ENCODE measurements at places on chromosomes 6 and 20. TPM values are rescaled to one million over a fixed set of nuclear protein-coding genes. Genes with fewer than 3 reads are reported as not detected.

GRCh38 chr6:150492507-150492906, 107.2 kb upstream of the PLEKHG1 start:
- peaks cover 34% of the 10 kb centered on the region for H3K4me1 ChIP-seq
- H3K27ac ChIP-seq, result peak overlapping the region; percentile 68
- H3K36me3 ChIP-seq, result no peaks in the 10 kb centered on the region
- no peaks in the 10 kb centered on the region for H3K27me3 ChIP-seq

DNA sequence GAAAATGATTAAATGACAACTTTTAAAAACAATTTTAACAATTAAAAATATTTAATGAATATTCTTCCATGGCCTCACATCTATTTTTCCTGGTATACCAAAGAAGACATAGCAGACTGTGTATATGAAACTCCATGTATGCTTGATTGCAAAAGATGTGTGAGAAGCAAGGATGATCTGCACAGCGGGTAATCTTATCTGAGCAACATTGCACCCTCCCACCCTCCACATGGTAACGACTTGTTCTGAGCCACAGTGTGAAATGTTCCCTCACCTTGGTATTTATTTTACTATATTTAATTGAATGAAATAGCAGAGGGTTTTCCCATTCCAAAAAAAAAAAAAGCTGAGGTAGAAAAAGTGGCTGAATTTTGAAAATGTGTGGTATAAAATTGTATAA, 204.4 kb downstream of the SYNE1 start:
- H3K4me1 ChIP-seq, result no peaks in the 10 kb centered on the region
- DNase-seq, result no peak
- no peaks in the 10 kb centered on the region for H3K27me3 ChIP-seq
- H3K36me3 ChIP-seq, result no peaks in the 10 kb centered on the region
- H3K27ac ChIP-seq, result no peak overlapping the region
- no peak overlapping the region for H3K4me3 ChIP-seq

DNA sequence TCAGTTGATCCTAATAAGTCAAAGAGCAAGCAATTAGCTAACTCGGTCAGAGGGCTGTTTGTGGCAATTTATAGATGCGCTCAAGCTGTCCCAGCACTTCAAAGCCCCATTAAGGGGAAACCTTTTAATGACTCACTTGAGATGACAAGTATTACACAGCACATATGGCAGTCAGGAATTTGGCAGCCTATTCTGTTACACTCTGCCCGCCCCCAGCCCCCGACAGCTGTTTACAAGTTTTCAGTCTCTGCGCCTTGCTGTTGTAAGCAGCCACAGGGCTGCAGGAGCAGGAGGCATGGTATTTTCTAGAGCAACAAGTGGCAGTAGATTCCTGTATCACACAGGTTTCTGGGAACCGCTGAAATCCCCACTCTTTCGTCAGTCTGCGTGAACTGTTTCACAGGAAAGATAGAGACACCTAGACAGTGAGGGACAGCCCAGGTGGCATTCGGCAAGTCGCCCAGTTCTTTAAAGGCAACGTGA, 263.0 kb downstream of the FOXC1 start:
- H3K27me3 ChIP-seq, result no peaks in the 10 kb centered on the region
- H3K4me3 ChIP-seq, result no peak overlapping the region
- H3K4me1 ChIP-seq, result no peaks in the 10 kb centered on the region
- no peak overlapping the region for H3K27ac ChIP-seq
- H3K36me3 ChIP-seq, result no peaks in the 10 kb centered on the region
- no peak for DNase-seq

DNA sequence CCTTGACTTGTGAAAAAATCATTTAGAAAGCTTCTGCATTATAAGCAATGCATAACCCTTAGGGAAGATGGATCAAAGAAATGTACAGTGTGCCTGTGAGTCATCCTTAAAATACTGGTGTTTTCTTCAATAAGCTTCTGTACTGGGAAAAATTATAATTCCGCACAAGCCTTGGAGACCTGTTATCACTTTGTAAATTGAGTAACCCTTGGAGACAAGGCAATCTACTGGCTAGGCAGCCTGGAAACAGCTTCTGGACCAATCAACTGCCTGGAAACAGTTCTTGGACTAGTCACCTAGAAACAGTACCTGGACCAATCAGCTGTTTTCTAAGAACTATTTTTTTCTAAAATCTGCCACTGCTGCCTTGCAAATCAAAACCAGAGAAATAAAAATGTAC, 25.8 kb upstream of the RNGTT start:
- peaks cover 2% of the 10 kb centered on the region for H3K4me1 ChIP-seq
- H3K27ac ChIP-seq, result no peak overlapping the region
- no peak overlapping the region for H3K4me3 ChIP-seq
- no peaks in the 10 kb centered on the region for H3K36me3 ChIP-seq
- DNase-seq, result no peak

DNA sequence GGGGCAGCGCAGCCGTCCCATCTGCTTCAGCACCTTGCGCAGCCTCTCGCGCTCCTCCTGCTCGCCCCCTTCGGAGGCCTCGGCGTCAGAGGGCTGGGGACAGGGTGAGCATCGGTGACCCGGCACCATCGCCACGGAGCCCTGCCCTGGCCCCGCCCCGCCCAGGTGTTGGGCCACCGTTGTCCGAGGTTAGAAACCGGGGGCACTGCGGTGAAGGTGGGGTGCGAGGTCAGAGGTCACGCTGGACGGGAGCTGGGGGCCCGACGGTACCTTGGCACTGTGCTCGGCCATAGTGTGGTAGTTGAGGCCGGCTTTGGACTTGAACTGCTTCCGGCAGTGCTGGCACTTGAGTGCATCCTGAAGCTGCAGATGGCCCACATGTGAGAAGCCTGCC, 6.4 kb downstream of the ZNF512B start:
- no peak overlapping the region for H3K4me3 ChIP-seq
- H3K36me3 ChIP-seq, result peaks cover 35% of the 10 kb centered on the region
- DNase-seq, result no peak
- no peaks in the 10 kb centered on the region for H3K27me3 ChIP-seq
- H3K4me1 ChIP-seq, result no peaks in the 10 kb centered on the region

DNA sequence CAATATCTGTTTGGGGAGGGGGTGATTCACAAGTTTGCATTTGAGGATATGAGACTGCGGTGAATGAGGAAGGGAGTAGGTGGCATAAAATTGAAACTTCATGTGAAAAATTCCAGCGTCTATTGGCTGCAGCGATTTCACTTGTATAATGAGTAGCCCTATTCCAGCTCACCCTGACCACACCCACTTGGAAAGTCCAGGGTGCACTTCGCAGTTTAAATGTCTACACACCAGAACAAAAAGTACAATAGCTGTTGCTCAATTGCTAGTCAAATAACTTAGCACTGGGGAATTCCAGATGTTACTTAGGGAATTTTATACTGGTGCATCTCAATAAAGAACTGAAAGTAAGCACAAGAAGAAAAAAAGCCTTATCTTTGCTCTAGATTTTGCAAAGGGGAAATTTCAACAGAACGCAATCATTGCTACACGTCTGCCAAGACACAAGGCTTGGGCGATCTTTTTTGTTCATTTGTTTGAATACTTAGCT, 6.3 kb downstream of the TNFAIP3 start:
- no peak overlapping the region for H3K4me3 ChIP-seq
- no peaks in the 10 kb centered on the region for H3K27me3 ChIP-seq
- H3K36me3 ChIP-seq, result peaks cover 32% of the 10 kb centered on the region
- DNase-seq, result no peak

Gene FAM209B
- 0.38 TPM for polyA plus RNA-seq

- no peaks in the 10 kb centered on the region for H3K27me3 ChIP-seq
- peaks cover 10% of the 10 kb centered on the region for H3K4me1 ChIP-seq
- no peak for DNase-seq
- no peak overlapping the region for H3K27ac ChIP-seq
- peaks cover 9% of the 10 kb centered on the region for H3K36me3 ChIP-seq
- no peak overlapping the region for H3K4me3 ChIP-seq
These were observed 2.6 kb downstream of the NPEPL1 start for GRCh38 chr20:58695084-58695722.

DNA sequence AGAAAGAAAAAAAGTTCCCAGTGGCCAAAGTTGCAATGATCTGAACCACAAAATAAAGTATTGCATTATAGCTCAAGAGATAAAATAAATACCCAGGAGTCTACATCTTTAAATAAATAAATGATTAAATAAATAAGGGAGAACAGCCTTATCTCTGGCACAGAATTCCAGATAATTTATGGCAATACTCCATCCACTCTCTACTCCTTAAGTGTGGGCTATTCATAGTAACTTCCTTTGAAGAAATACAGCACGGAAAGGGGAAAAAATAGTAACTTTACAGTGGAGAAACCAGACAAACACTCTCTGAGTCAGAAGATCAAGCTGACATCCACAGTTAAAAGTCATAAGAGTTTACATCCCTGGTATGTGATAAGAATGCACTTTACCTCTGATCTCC, 11.6 kb downstream of the AURKA start:
- no peak overlapping the region for H3K4me3 ChIP-seq
- H3K27ac ChIP-seq, result no peak overlapping the region
- H3K36me3 ChIP-seq, result peaks cover 16% of the 10 kb centered on the region
- H3K4me1 ChIP-seq, result no peaks in the 10 kb centered on the region
- H3K27me3 ChIP-seq, result no peaks in the 10 kb centered on the region

GRCh38 chr6:169971081-169971861, 219.8 kb downstream of the ERMARD start:
- no peak for DNase-seq
- H3K27me3 ChIP-seq, result no peaks in the 10 kb centered on the region
- H3K36me3 ChIP-seq, result no peaks in the 10 kb centered on the region
- H3K27ac ChIP-seq, result no peak overlapping the region
- H3K4me1 ChIP-seq, result peaks cover 6% of the 10 kb centered on the region

Gene APOM
- 2.6 TPM for polyA plus RNA-seq

Data from keratinocyte (primary cell).